ENCODE measurements at places on chromosomes 2 and 18.
A peak's percentile ranks its signal among the peaks of the same experiment; 100 is the strongest.

- no peak overlapping the region for H3K27ac ChIP-seq
- H3K27me3 ChIP-seq, result no peaks in the 10 kb centered on the region
- H3K36me3 ChIP-seq, result no peaks in the 10 kb centered on the region
Observed at GRCh38 chr2:75563591-75563990, 2.9 kb upstream of the EVA1A start.

DNA sequence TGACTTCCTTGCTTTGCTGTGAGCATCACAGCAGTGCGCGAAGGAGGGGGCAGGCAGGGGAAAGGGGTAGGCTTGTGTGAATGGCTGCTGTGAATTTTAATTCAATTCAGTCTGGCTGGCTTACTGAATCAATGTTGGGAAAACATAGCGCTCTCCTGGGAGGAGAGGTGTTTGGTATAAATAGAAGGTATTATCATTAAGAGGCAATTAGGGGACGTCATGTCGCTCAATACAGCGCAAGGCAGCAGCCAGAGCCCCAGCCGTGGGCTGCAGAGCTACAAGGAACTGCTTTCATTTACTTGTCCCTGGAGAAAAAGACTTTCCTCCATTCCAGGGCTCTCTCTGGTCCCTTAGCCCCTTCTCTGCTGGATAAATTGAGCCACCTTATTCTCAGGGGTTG lies 181.4 kb upstream of the MSH6 start:
- DNase-seq, result no peak
- no peak overlapping the region for H3K27ac ChIP-seq
- H3K36me3 ChIP-seq, result no peaks in the 10 kb centered on the region
- H3K4me3 ChIP-seq, result no peak overlapping the region

GRCh38 chr18:46332921-46333341 lies 228.7 kb downstream of the HAUS1 start:
- H3K4me3 ChIP-seq, result no peak overlapping the region
- peak; percentile 45 for DNase-seq
- H3K4me1 ChIP-seq, result peaks cover 5% of the 10 kb centered on the region
- no peaks in the 10 kb centered on the region for H3K36me3 ChIP-seq
- no peak overlapping the region for H3K27ac ChIP-seq

GRCh38 chr2:118264232-118264990 lies 176.1 kb downstream of the INSIG2 start:
- DNase-seq, result no peak
- no peaks in the 10 kb centered on the region for H3K27me3 ChIP-seq

Data from mesendoderm (in vitro differentiated cells).